Omental fat pad (tissue), 4 donors: ENCODE measurements at places on chromosomes 4 and X.

DNA sequence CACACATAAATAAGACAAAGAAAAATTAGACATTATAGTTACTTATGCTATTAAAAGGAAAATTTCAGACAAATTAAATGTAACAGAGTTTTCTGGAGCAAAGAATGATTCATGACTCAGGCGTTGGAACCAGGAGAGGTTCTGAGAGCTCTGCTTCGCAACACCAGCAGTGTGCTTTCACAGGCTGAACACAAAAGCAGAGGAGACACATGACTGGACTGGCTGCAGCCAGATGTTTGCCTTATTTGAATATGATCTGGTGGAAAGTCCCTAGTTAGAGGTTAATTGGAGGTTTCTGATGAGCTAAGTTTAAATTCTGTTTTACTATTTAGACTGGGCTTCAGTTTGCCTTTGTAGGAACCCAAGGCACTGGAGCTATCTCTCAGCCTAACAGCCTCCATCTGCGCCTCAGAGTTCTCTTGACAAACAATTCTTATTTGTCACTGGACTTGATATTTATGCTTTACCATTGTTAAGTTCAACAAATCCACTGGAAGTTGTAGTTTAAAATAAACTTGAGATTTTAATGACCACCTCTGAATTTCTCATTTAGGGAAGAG lies 16.2 kb downstream of the BOD1L1 start:
- DNase-seq: no peak

DNA sequence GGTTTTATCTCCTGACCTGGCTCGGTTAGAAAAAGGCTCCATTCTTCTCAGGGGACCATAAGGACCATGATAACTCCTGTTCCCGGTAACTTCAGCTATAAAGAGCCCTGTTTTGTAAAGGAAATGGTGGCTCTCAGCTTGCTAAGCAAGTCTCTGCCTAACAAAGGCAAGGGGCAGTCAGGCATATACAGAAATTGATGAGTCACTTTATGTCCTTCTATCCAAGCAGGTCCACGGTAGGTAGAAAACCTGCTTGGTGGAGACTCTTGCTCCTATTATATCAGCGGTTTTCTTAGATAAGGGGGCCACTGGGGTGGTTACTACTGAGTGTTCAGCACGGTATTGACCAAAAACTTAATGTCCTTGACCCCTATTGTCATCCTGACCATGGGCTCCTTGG lies 203.0 kb upstream of the KLF8 start:
- no peak for DNase-seq

DNA sequence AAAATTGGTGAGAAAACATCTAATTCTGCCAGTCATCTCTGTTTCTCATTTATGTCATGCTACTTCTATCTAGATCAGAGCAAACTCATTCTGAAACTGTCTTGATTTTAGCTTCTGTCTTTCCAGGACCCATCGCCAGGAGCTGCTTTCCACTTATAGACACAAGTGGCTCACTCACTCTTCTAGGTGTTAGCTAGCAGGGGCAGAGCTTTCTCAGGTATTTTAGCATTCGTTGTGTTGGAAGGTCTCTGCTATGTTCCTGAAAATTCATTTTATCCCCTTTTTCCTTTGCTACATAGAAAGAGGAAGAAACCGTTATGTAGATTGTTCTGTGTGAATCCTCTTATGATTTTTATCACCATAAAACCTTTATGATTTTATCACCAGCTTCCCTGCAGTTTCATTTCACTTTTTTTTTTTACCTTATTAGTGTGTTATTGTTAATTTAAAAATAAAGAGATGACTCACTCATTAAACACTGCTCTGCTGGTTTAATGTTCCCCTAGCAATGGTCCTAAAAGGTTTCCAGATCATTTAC lies 246.6 kb upstream of the AADAT start:
- no peak for DNase-seq

GRCh38 chrX:69158166-69158980 lies 6.9 kb downstream of the PJA1 start:
- no peak for DNase-seq

DNA sequence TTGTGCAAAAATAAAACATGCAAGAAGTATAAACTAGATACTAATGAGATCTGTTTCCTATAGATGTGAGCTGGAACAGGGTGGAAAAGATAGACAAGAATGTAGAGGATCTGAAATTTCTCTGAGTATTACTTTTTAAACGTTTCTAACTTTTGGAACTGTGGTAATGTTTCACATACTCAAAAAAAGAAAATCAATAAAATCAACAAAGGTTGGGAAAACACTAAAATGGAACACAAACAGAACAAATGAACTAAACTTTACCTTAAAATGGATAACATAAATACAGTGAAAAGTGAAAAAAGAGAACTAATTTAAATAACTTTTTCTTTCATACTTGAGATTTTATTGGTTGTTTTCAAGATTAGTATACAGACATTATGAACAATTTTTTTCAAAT lies 32.0 kb upstream of the MBNL3 start:
- no peak for DNase-seq

DNA sequence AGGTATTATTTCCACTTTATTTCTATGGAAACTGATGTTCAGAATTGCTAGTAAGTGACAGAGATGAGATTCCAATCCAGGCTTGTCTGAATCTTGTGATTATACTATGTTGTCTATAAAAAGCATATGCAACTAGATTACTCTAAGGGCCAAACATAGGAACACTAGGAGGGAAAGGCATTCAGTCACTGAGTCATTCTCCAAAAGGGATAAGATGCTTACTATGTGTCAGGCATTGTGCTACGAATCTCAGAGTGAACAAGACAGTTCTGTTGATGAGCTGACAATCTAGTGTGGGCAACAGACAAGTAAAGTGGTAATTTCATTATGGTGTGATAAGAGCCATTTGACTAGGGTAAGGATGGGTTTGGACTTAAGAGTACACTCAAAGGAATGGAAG lies 77.2 kb downstream of the RASL11B start:
- no peak for DNase-seq

GRCh38 chrX:56763556-56764152 lies 34.6 kb downstream of the NBDY start:
- peak; percentile 23 for DNase-seq

GRCh38 chr4:149706942-149707341 lies 108.7 kb downstream of the IQCM start:
- DNase-seq: no peak

DNA sequence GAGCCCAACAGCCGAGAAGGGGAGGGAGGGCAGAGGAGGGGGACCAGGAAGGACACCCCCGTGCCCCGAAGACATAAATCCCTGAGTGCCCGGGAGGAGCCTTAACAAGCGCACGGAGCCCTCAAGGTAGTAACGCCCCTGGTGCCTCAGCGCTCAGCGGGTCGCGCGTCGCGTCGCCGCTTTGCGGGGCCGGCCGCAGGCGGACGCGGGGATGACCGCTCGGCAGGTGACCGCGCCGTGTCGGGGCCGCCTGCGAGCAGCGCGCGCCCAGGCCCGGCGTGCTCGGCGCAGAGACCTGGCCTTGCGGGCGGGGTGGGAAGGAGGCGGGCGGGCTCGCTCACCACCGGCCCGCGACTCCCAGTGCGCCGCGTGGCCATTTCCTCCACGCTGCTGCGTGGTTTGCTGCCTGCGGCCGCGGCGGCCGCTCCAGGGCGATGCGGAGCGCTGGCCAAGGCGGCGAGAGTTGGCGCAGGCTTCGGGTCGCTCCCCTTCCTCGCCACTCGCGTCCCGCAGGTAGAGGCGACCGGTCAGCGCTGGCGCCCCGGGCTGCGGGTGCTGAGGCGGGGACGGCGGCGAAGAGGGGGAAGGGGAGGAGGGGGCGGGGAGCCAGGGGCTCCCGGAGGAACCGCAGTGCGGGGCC lies 632 bp downstream of the CCSER1 start:
- DNase-seq: no peak
